ENCODE measurements at places on chromosomes 3 and 15.

DNA sequence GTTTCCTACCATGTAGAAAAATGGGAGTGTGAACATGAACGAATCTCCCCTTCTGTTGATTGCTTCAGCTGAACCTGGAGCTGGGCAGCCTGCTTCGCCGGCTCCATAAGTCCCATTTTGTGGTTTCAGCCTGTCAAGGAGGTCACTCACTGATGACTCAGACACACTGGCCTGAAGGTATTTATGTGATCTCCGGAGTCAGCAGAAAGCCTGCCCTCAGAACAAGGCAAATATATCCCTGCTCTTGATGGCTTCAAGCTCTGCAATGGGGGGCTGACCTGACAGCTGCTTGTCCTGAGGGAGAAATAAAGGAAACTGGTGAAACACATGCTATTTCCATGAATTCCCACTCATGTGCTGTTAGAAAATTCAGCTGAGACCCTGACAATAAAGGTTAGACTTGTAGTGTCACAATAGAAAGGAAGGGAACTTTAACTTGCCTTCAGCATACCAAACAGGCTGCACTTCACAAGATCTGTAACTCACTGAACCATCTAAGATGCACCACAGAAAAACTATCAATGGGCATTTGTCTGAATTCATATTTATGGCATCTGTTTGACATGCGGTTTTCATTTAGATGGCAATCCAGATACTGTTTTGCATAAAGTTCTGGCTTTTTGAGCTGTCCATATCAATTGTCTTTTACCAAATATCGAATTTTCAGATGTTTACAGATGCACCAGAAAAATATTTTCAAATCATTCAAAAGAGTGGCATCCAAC lies 282.0 kb upstream of the VEPH1 start:
- no peak for DNase-seq

- DNase-seq, result peak; percentile 16
Observed at GRCh38 chr15:24848050-24848449, 106.7 kb upstream of the SNRPN start.

DNA sequence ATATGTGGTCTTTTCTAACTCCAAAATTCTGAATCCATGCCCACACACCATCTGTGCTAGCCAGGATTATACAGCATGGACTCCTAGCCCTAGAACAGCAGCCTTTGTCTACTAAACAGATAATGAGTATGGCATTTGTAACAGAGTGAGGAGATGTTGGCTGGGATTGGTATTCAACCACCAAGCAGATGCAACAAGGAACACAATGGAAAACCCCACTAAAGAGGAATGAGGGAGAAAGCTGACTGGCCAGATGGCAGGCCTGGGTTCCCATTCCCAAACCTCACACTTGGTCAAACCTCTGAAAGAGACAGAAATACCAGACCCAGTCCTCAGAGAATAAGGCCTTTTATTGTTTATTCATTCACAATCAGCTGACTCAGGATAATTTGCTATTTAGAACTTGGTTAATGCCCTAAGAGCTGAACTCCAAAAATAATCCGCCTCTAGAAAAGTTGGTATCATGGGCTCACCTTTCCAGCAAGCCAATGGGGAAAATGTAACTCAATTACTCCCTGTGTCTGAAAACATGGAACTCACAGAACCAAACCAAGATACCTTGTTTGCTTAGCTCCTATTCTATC lies 145.6 kb downstream of the LRRC3B start:
- DNase-seq, result no peak

DNA sequence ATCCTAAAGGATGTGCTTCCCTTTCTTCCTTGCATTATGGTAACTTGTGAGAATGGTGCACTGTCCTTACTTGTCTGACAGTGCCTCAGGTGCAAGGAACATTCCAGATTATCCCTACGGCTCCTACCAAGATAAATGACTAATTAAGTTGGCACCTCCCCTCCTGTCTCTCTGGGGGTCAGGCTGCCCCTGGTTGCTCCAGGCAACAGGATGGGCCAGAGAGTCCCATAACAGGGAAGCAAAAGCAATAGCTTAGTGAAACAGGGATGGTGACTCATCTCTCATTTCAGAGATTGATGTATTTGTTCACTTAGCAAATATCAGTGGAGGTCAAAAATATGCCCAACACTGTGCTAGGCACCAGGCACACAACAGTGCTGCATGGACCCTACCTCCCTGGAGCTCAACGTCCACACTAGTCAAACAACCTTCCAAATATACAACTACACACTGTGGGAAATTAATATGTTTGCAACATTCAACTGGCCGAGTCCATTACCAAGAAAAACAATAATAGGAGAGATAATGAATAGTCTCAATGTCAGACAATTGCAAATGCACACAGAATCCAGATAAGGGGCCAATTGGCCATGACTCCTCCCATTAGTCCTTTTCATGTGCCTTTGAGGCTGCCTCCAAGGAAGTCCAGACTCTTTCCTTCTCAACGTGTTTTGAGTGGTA lies 249.0 kb downstream of the TLE3 start:
- DNase-seq, result no peak

- DNase-seq, result no peak
Observed at GRCh38 chr15:62060896-62061280, 641 bp upstream of the VPS13C start.

GRCh38 chr15:68447976-68448755 lies 16.2 kb upstream of the ITGA11 start:
- DNase-seq, result no peak

DNA sequence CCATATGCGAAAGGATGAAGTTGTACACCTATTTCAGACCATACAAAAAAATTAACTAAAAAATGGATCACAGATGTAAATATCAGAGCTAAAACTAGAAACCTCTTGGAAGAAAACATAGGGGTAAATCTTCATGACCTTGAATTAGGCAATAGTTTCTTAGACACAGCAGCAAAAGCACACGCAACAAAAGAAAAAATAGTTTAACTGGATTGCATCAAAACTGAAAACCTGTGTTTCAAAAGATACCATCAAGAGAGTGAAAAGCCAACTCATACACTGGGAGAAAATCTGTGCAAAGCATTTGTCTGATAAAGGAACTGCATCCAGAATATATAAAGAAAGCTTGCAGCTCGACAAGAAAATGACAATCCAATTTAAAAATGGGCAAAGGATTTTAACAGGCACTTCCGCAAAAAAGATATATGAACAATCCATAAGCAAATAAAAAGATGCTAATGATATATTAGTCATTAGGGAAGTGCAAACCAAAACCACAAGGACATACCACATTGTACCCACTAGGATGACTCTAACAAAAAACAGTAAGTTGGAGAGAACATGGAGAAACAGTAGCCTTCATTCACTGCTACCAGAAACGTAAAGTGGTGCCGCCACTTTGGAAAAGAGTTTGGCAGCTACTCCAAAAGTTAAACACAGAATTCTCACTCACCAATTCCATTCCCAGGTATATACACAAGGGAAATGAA lies 263.1 kb downstream of the ADAMTS17 start:
- DNase-seq, result no peak

DNA sequence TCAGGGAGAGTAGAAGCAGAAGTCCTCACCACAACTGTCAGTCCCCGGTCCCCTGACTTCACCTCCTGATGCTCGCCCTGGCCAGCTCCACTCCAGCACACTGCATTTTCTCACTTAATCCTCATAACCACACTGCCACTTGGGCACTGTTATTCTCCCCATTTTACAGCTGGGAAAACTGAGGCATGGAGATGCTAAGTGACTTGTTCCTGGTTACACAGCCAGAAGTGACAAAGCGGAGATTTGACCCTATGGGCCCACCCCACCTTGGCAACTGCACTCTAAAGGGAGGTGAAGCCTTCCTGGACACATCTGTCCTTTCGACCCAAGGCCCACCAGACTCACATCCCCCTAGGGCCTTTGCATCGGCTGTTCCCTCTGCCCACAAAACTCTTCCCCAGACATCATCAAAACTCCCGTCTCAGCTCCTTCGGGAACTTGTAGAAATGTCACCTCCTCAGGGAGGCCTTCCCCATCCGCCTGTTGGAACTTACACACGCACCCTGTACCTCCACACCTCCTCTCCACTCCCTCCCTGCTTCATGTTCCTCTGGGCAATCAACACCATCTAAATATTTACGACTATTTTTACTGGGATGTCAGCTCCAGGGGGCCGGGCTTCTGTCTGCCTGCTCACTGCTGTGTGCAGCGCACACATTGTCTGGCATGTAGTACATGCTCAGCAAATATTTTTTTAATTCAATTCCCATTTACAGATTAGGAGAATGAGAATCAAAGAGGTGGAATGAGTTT lies 3.1 kb downstream of the GRIP2 start:
- DNase-seq, result no peak

- no peak for DNase-seq
Observed at GRCh38 chr3:110311541-110311940, 760.1 kb upstream of the NECTIN3 start.

- DNase-seq, result no peak
Observed at GRCh38 chr3:22922317-22922716, 280.8 kb upstream of the UBE2E2 start.

DNA sequence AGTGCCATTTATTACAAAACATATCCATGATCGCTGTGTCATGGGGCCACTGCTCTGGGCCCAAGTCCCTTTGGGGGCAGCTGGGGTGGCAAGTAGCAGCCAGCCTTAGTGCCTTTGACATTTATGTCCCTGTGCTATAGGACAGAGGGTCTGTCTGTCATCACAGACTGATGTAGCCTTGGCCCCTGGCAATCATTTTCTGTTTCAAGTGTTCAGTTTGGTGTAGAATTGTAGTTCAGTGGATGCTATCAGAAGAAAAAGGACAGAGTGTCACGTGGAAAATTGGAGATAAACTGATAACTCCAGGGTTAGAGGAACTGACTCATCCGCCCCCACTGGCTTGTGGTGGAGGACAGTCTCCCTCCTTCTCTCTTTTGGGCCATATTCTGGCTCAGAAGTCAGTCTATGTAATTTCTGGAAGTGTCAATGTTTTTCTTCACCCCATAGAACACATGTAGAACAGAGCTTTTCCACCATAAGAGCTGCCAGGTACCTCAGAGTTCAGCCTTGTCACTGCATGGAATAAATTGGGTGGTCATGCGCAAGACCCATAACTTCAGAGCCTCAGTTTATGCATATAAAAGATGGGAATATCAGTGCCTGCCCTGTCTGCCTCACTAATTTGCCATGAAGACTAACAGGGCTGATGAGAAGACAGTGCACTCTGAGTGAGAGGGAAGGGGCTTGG lies 4.5 kb upstream of the MRPS22 start:
- no peak for DNase-seq

DNA sequence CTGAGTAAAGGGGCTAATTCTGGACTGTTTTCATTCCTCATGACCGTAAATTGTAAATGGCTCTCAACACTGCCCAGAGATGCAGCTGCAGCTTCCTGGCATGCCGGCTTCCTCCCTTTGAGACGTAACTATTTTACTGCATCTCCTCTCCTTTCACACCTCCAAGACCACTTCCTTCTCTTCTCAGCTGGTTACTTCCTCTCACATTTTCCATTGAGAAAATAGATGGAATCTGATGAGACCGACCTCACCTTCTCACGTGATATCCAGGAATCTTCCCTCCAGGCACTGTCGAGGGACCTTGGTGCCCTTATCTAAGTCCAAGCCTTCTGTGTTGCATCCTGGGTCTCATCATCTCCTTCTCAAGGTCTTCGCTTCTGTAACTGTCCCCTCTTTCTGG lies 12.7 kb downstream of the LYSMD4 start:
- DNase-seq, result no peak

DNA sequence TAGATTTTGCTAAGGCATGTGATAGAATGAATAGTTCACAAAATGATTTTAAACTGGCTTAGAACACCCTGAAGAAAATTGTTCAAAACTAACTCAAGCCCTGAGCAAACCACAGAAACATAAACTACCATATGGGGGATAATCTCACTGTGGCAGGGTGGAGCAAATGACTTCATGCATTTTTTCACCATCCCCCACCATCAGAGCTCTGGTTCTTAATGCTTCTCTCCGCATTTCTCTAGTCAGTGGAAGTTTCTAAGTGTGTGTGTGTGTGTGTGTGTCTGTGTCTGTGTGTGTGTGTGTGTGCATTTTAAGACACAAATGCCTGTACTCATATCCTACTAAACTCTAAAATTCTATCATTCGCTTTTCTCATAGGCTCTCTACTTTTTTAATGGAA lies 107.1 kb upstream of the PHLDB2 start:
- DNase-seq, result no peak

DNA sequence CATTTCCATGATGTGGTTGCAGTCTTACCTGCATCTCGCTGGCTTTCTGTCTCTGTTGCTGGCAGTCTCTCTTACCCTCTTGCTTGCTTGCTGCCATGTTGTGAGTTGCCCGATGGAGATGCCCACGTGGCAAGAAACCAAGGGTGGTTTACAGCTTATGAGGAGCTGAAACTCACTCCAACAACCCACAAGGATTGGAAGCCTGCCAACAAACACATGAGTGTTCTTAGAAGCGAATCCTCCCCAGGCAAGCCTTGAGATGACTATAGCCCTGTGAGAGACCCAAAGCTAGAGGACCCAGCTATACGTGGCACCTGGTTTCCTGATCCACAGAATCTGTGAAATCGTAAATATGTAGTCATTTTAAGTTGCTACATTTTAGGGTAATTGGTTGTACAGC lies 490.9 kb upstream of the ADAMTS9 start:
- DNase-seq, result no peak

DNA sequence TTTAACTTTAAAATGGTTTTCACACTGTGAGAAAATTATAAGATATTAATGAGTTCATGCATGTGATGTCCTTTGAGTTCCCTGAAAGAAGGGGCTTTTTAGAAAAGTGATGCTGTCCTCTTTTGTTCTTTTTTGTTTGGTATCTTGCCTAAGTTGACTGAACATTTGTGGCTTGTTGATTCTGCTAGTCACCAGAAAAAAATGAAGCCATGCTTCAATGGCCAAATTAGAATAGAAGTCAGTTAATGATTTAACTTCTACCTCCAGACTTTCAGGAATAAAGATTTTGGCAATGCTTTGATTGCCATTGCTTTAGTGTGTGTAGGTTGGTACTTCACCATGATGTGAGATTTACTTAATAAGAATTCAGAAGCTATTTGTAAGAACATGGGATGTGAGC lies 260.6 kb upstream of the NECTIN3 start:
- DNase-seq, result no peak

DNA sequence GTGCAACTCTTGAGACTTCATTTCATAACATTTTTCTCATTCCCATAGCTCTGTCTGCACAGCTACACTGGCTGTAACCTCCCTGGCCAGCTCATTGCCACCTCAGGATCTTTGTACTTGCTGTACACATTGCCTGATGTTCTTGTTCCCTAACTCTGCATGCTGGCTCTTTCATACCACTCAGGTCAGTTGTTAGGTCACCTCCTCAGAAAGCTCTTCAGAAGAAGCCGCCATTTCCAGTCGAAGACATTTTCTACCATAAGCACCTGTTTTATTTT lies 176.2 kb downstream of the AKAP13 start:
- DNase-seq, result no peak

GRCh38 chr3:127254730-127255129 lies 33.1 kb downstream of the PRR20G start:
- no peak for DNase-seq

- no peak for DNase-seq
Observed at GRCh38 chr3:39149498-39150147, 3.8 kb downstream of the CSRNP1 start.

- DNase-seq, result no peak
Observed at GRCh38 chr3:33315826-33316225, 38.6 kb downstream of the FBXL2 start.

GRCh38 chr3:172803489-172803888 lies 53.0 kb downstream of the ECT2 start:
- DNase-seq, result no peak
